ENCODE measurements at places on chromosomes 1 and 21.

- no peak for DNase-seq
Observed at GRCh38 chr21:35044770-35045541, 4.1 kb downstream of the RUNX1 start.

DNA sequence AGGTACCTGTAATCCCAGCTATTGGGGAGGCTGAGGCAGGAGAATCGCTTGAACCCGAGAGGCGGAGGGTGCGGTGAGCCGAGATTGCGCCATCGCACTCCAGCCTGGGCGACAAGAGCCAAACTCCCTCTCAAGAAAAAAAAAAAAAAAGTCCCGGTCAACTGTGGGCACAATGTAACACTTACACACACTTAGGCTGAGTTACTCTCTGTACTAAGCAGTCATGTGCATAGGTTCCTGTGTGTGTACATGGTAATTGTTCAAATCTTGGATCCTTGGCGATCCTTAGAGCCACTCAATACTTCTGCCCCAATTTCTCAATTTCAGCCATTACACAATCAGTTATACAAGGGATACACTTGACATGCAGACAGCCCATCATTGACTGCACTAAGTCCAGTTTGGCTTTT lies 11.6 kb downstream of the SDCCAG8 start:
- DNase-seq = no peak

GRCh38 chr1:39907528-39908453 lies 6.1 kb upstream of the MYCL start:
- DNase-seq = no peak

GRCh38 chr1:175470078-175470477 lies 273.3 kb downstream of the TNR start:
- DNase-seq = no peak

- DNase-seq = no peak
Observed at GRCh38 chr1:71074681-71075080, 6.2 kb downstream of the ZRANB2 start.

- DNase-seq = no peak
Observed at GRCh38 chr1:92749024-92749634, 35.8 kb downstream of the EVI5 start.

All from right renal cortex interstitium (tissue), 3 donors.